ENCODE measurements at places on chromosomes 5 and 9.

DNA sequence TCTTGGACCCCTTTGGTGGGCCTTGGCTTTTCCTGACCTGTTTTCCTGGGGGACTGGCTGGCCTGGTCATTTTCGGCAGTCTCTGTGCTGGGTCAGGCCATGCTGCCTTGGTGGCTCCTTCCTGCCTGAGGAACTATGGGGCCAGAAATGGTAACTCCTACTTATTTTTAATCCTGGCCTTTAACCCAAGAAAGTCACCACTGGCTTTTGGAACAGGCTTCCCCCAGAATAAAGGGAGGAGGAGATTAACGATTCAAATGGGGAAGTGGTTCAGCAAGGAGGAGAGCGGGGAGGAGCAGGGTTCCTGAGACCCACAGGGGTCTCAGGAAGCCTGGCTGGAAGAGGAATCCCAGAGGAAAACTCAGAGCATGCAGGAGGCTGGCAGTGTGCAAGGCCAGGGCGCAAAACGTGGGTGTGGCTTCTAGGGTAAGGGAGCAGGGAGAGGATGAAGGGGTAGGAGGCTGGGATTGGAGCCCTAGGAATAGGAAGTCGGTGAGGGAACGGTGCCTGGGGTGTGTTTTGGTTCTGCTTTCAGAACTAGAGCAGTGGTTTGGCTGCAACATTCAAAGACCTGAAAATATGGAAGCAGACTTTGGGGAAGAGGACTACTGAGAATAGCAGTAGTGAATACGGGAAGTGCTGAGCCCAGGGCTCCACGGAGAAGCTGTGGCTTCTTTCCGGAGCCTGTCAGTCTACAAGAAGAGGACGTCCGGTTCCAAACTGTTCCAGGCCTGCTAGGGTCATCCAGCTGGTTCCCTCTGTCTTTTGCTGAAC is 271.1 kb upstream of the KLF4 start:
- no peak for DNase-seq

DNA sequence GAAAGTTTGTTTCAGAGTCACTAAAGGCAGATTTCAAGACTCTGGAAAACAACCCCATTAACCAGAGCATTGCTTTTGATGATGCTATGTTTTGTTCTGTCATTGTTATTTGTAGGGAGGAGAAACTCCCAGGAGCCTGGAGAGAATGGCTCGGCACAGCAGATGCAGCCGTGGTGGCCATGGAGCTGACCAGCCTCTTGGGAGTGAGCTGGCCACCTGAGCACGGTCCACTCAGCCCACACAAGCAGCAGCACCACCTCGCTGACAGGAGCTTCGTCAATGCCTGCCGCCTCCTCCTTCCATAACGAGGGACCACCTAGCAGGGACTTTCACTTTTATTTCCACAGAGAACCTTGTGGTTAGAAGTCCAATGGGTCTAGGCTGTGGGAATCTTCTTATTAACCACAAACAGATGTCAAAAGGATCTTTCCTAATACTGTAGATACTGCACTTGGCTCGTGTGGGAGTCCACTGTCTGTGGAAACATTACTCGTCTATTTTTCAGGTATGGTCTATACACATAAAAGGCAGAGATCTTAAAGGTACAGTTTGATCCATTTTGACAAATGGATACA is 21.0 kb upstream of the SMIM32 start:
- DNase-seq = no peak

DNA sequence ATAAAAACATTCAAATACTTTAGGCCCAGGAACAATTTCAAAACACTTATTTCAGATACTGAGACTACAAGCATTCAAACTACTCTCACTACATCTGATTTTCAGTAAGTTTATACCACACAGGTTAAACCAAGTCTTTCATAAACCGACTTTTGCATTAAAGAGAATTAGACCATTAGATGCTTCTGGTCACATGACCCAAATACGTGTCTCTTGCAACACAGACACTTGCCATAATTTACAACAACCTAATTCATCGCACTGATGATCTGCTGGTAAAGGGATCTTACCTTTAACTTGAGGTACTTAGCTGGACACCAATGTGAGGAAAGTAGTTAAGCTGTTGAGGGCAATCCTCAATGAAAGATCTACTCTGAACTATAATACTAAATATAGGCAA is 3.2 kb downstream of the HNRNPH1 start:
- DNase-seq = no peak

DNA sequence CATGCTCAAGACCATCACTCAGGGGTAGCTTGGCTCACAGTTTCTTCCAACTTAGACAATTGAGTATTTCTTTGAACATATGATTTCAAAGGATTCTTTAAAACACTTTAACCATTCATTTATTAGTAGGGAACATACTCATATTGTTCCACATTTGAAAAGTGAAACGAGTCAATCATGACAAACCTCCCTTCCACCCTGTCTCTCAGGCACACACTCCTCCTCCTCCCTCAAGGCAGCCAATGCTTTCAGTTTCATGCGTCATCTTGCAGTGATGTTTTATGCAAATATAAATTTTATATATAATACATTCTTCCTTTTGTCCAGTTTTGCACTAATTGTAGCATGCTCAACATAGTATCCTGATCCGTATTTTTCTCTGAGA is 126.0 kb upstream of the BOD1 start:
- no peak for DNase-seq

- DNase-seq = peak; percentile 43
Measured at GRCh38 chr5:10745133-10745532, 15.9 kb downstream of the DAP start.

- no peak for DNase-seq
Measured at GRCh38 chr5:5470933-5471332, 48.5 kb downstream of the ICE1 start.
